ENCODE measurements at places on chromosomes 16 and 17.

DNA sequence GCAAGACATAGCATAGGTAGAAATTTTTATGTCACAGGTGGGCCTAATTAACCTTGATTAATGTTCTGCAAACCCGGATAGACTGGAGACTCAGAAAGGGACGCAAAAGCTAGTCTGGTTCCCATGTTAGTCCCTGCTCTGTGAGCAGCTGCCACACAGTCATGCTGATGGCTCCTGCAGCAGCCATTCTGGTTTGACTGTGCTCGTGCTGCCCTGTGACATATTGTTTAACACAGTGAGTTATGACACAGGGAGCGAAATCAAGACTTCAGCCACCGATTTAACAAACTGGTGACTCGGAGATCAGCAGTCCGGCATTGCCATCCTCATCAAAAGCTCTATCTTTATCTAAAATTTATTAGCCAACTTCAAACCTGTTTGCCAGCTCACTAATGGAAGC, 169.8 kb downstream of the WWOX start:
- DNase-seq, result no peak

GRCh38 chr17:28842282-28843012, at the start of gene FAM222B:
TSS of gene FAM222B (minus strand) at chr17:28842790. CDS start at chr17:28766667, 76,123 bp downstream.
- DNase-seq, result peak; percentile 91

DNA sequence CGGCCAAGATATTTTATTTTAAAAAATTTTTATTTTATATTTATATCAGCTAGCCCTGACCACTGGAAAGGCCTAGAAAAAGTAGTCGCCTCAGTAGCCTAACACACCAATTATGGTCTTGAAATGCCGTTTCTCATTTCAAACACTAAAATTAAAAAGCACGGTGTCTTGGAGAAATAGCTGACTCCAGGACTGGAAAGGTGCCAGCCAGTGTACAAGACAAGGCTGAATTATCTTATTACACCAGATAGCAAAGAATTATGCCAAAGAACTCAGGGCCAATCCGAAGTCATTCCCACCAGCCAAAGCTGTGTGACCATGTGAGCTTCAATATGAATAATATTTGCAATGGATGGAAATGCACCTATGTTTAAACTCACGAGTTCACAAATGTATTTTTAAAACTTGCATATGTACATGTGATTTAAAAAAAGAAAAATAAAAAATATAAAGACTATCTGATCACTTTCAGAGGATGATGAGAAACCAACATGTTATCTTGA, 19.9 kb upstream of the ATP2C2 start:
- no peak for DNase-seq

- no peak for DNase-seq
Observed at GRCh38 chr17:78991906-78992532, 12.3 kb upstream of the LGALS3BP start.

GRCh38 chr17:4229627-4230541, 33.9 kb downstream of the ANKFY1 start:
- DNase-seq, result peak; percentile 59

DNA sequence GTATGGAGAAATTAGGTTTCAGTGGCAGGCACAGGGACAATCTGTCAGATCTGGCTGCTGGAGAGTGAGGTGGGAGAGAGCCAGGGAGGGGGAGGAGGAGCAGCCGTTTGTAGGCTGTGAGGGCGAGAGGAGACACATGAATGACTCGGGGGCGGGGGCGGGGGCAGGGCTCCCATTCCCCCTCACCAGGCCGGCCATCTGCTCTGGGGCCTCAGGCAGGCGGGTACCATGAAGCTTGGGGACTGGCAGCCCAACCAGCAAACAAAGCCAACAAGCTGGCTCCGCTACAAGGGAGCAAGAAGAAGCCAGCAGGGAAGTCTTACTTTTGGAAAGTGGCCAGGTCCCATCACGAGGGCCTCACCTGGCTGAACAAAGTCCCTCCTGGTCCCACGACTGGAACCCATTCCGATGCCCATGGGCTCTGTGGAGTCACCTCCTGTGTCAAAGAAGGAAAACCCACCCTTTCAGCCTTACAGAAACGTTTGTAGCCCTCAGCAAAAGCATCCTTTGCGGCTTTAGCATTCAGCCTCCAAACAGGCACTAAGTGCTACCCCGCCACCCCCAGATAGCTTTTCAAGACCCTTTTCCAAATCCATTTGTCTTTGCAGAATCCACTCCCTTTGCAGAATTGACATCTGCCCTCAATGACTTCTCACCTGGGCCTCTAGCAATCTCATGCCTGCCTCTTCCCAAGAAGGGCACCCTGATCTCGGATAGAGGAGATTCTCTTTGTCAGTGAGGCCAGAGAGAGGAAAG, 9.2 kb upstream of the SSTR2 start:
- no peak for DNase-seq

DNA sequence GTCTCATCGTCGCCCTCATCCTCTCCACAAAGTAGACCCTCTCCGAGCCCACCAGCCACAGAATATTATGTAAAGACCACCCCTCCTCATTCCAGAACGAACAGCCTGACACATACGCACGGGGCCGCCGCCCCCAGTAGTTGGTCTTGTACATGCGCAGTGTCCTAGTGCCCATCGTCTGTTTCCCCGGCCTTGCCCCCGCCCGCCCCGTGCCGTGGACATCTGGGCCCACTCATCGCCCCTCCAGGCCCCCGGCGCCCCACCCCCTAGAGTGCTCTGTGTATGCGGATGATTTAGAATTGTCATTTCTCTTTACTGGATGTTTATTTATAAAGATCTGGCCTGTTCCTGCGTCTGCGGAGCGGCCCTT, 475 bp upstream of the AMDHD2 start:
- no peak for DNase-seq

DNA sequence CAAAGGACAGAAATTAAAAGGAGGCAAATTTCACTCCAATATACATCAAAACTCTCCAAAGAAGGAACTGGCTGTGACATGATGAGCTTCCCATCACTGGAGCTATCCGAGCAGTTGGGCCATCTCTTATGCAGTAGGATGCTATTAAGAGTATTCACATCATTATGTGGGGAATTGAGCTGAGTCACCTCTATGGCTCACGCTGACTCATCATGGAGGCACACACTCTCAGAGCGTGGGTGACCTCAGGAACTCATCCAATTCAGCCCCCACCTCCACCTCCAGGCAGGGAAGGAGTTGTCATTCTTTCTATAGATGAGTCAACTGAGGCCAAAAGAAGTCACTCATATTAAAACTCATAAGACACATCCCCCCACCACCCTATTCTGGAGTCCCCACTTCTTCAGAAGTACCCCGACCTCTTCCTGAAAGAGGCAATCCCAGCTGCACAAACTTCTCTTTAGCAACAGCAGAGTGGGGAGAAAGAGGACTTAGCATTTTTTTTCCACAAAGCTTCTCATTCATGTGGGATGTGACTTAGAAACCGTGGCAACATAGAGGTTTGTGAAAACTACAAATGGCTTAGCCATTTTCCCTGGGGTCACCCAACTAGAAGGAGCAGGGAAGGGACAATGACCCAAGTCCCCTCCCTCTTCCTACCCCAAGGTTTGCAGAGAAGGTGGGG, 32.5 kb downstream of the ABCC12 start:
- DNase-seq, result no peak

- DNase-seq, result no peak
Observed at GRCh38 chr16:57824888-57825287, 22.6 kb upstream of the KIFC3 start.

GRCh38 chr17:81428948-81429774, 33.9 kb downstream of the BAHCC1 start:
- peak; percentile 90 for DNase-seq

- DNase-seq, result no peak
Observed at GRCh38 chr17:63479495-63480184, 2.8 kb downstream of the ACE start.

- no peak for DNase-seq
Observed at GRCh38 chr17:44297975-44298374, 10.4 kb upstream of the RUNDC3A start.

DNA sequence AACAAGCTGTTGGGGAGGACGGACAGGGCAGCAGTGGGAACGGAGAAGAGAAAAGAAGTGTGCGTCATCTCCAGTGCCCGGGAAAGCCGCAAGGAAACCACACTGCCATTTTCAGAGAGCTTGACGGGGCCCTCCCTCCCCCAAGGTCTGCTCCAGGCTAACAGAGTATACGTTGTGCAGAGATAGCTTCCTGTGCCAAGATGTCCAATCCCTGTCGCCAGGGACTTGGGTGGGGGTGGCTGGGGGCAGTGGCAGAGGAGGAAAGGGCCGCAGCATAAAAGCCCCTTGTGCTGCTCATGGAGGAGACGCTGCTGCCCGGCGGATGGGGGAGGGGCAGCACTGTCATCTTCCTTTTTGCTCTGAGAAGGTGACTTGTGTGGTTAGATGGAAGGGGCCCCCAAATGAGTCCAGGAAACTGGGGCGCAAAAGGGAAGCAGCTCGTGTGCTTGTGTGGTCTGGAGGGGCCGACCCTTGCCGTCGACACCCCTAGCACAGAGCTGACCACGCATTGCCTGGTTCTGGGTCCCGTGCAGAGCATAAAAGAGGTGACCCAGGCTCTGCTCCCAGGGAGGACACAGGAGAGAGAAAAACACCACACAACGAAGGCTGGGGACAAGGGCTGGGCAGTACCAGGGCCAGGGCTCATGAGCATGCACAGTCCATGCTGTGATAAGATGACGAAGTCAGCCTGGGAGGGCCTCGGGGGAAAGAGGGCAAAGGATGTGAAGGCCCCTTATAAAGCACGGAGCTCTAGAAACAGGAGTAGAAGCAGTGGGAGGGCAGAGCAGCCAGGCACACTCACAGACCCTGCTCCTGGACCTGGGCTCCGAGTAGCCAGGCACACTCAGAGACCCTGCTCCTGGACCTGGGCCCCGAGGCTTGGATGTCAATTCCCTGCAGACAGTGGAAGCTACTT, 372.7 kb downstream of the SLC39A11 start:
- no peak for DNase-seq

DNA sequence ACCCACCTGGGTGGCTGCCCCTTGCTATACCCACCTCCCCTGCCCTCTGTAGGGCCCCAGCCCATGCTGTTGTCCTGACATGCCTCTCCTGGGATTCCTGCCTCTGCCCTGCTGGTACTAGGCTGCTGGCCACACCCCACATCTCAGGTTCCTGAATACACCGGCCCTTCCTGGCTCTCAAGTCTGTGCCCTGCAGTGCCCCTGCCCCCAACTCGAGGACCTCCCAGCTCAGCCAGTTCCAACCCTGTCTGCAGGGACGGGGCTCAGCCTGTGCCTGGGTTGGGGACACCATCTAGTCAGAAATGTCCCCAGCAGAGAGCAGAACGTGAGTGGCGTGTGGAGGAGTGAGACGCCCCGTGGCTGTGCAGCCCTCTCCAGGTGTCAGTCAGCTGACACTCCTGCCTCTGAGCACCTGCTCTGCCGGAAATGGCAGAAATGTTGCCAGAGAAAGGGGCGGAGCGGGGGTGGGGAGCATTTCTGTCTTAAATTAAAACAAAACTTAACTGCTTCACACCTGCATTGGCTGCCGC, 28.7 kb downstream of the ACSF3 start:
- peak; percentile 27 for DNase-seq
